Gastroesophageal sphincter (tissue), 4 donors: ENCODE measurements at places on chromosomes 7 and 10. TPM values are rescaled to one million over a fixed set of nuclear protein-coding genes. Genes with fewer than 3 reads are reported as not detected.

PDZD7 gene
- 0.54 TPM for total RNA-seq

NUTM2E gene
- 0.39 TPM for total RNA-seq

NKX2-3 gene
- not detected for total RNA-seq

GJD4 gene
- total RNA-seq: not detected

VGF gene
- 0.27 TPM for total RNA-seq

SLC26A5 gene
- not detected for total RNA-seq

STEAP1 gene
- 14.2 TPM for total RNA-seq

SPDYE6 gene
- not detected for total RNA-seq

FOXI2 gene
- 0.77 TPM for total RNA-seq

GRID2IP gene
- total RNA-seq: not detected

SFTPD gene
- total RNA-seq: 1.7 TPM

MSS51 gene
- 0.32 TPM for total RNA-seq

DNA sequence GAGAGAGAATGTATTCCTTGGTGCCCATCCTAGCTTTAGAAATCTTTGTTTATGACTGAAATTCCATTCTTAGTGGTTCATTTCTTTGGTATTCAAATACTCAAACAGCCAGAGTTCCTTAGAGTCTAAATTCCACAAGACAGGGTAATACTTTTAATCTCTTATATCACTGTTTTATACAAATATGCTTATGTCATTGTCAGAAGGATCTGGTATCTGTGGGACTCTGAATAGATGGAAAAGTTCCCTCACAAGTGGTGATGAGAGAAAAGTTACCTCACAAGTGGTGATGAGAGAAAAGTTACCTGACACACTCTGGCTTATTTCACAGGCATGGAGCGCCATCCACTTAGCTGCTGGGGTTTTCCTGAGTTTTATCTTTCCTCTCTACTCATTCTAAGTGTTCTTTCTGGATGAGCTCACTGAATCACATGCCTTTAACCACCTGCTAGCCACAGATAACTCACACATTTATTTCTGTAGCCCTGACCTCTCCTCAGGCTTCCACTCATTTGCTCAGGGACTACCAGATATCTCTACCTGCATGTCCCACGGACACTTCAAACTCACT, 784.0 kb downstream of the SUGCT start:
- ATAC-seq: peak; percentile 73

GRCh38 chr7:104267701-104268368, 60.0 kb upstream of the ORC5 start:
- ATAC-seq: no peak

DNA sequence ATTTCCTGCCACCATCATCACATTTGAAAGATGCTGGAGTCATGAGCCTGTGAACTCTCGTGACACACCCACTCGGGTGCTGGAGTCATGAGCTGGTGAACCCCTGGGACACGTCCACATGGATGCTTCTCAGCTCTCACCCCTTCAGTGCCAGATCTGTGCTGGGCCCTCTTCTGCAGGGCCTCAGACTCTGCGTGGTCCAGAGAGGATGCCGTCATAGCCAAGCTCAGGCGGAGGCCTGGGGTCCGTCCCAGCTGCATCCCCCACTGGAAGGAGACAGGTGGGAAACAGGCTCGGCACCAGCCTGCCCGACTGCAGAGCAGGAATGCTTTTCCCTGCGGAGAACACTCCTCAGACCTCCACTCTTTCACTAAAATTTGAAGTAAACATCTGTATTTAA, 156.5 kb upstream of the PPP2R2D start:
- no peak for ATAC-seq

- ATAC-seq: peak; percentile 60
Observed at GRCh38 chr7:99407872-99408378, 472 bp downstream of the PDAP1 start.

DNA sequence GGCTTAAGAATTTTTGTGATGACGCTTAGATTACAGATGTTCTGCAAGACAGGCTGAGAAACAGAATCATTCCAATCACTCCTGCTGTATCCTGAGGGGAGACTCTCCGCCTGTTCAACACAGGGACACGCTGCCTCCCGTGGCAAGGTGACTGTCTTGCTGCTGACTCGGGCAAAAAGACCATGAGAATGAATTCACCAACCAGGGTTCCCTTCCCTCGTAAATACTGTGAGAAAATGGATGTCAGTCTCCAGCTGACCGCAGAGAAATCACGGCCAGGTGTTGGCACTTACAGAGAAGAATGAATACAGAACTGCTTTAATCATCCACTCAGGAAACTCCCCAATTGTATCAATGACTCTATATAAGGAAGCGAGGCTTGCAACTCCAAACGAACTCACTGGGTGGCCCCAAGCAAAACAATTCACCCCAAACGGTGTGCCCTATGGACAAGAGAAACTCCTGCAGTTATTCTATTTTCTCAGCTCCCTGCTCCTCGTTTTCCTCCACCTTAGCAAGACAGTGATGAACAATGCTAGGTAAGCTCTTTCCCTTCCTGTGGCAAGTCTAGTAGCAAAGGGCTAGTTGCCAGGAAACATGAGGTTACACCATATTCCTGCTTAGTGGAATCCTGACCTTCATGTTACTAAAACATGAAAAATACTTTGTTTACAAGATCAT, 22.8 kb downstream of the GNA12 start:
- ATAC-seq: no peak

GRCh38 chr7:108037140-108037539, 34.2 kb upstream of the LAMB1 start:
- no peak for ATAC-seq

DNA sequence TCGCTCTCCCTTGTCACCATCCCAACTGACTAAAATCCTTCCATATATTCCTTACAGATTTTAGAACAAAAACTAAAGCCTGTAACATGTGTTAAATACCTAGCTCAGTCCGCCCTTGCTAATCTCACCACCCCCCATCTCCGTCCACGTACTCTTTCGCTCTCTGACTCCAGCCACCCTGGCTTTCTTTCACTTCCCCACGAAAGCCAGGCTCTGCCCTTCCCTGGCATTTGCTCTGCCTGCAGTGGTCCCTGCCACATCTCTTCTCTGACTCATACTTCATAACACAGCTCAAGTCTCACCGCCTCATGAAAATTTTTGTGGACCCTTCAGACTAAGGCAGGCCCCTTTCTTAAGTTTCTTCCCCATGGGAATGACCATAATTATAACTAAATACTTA, 11.7 kb upstream of the GPAM start:
- no peak for ATAC-seq

DNA sequence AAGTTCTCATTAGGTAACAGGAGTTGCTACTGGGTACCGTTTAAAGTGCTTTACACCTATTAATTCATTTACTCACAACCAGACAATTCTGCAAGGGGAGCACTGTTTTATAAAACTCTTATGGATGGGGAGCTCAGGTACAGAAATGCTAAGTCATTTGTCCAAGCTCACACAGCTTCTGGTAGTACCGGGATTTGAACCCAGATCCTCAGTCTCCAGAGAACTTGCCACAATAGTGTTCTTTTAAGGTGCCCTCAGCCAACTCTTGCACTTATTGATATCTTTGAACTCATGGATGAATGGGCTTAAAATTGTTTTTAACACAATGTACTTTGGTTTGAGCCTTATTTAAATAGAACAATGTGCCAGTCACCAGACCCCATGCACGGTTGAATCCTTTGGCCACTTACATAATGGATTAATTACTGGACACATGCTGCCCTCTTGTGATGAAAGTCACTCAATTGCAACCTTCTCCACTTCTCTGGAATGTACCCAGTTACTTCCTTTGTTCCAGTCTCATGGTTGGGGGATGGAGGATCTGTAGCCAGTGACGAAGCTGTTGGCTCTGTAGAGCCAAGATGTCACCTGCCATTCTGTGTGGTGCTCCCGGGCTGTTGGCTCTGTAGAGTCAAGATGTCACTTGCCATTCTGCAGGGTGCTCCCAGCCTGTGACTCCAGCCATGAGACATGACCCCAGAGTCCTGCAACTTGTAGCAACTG, 65.6 kb downstream of the NOD1 start:
- peak; percentile 85 for ATAC-seq

DNA sequence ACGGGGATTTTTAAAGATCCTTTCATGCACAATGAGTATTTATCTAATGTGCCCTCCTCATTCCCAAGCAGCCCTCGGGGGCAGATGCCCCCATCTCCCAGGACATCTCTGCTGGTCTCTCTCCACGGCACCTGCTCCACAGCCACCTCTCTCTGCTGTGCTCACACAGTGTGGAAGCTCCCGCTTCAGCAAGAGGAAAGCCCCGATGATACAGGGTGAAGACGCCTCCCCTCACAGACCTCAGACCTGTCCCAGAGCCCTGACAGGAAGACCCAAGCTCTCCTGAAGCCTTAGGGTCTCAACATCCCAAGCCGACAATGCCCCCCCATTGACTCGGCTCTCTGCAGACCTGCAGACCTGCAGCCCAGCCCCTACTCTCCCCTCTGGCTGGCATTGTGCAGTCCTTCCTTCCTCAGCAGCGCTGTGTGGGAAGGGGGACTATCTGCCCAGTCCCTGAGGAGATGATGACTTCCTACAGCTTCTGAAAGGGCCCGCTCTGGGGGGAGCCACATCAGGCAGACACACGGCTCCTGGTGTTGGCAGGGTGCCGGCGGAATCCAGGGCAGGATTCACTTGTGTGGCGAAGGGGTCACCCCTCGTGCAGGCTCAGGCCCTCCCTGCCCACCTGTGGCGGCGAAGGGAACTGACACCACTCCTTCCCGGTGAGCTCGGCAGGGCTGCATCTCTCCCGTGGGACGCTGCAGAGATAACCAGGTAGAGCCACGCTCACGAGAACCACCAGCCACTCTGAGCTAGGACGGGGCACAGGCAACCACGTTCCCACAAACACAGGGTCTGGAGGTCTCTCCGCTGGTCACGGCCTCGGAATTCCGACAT, 61.8 kb downstream of the PTPRN2 start:
- ATAC-seq: peak; percentile 19

DNA sequence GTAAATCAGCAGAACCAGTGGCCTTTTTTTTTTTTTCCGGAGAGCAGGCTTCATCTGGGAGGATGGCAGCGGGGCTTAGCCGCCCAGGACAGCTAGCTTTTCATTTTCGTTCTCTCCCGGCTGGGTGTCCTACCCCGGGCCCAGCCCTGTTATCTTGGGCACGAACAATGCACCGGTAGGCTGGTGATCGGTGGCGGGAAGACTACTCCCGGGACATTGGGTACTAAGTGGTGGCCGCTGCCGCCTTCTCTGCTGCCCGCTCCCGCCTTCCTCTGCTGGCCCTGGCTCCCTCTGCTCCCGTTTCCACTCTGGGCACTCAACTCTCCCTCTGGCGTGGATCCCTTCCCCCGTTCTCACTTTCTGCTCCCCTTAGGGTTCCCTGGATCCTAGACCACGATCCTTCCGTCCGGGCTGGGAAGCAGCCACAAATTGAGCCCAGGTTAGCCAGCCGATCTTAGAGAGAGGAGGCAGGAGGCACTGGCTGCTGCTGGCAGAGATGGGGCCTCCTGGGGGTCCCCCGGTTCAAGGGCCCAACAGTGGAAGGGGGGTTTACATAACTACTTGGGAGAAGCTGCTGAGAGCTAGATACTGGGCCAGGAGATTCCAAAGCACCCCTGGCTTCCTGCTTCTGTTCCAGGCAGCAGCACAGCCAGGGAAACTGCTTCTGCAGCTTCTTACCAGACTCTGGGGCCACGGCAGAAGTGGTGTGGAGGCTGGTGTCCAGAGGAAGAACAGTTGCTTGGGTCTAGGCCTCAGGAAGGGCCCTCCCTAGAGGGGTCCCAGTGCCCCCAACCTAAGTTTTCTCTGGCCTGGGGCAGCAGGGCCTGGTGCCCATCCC, 1.8 kb downstream of the TLX1 start:
- ATAC-seq: no peak

DNA sequence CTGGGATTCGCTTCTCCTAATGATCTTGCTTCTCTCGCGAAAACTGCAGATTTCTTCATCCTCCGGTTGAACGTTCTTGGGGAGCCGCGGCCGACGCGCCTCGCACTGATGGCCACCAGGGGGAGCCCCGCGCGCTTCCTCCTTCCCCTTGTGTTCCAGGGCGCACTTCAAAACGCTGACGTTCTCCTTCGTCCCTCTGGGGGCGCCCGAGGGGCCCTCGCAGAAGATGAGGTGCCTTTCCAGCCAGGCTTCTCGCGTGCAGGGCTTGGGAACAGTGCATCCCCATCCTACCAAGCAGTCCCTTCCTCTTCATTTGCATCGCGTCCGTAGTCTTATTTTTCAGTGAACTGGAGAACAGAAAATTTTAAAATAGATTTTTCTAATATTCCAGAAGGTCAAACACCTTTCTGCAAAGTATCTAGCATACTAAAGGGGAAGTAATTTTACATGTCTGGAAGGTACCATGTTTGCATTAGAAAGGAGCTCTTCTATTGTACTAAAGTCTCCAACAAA, 22.5 kb downstream of the GSTO2 start:
- ATAC-seq: peak; percentile 93

- peak; percentile 48 for ATAC-seq
Observed at GRCh38 chr10:71666639-71667386, 52.8 kb downstream of the C10orf105 start.

- no peak for ATAC-seq
Observed at GRCh38 chr10:30357806-30358205, 8.7 kb upstream of the MTPAP start.

DNA sequence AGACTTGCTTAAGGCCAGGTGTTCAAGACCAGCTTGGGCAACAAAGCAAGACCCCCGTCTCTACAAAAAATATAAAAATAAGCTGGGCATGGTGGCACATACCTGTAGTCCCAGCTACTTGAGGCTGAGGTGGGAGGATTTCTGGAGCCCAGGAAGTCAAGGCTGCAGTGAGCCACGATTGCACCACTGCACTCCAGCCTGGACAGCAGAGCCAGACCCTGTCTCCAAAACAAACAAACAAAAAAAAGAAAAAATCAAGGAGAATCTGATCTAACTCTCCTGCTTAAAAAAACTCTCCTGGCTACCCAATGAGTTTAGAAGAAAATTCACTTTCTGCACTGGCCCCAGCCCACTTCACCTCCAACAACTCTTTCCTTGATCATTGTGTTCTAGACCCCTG, 1.9 kb upstream of the KPNA7 start:
- no peak for ATAC-seq

GRCh38 chr7:4144811-4145510, 537.1 kb upstream of the FOXK1 start:
- peak; percentile 29 for ATAC-seq

- ATAC-seq: no peak
Observed at GRCh38 chr7:1062296-1063294, 18.2 kb downstream of the GPR146 start.

DNA sequence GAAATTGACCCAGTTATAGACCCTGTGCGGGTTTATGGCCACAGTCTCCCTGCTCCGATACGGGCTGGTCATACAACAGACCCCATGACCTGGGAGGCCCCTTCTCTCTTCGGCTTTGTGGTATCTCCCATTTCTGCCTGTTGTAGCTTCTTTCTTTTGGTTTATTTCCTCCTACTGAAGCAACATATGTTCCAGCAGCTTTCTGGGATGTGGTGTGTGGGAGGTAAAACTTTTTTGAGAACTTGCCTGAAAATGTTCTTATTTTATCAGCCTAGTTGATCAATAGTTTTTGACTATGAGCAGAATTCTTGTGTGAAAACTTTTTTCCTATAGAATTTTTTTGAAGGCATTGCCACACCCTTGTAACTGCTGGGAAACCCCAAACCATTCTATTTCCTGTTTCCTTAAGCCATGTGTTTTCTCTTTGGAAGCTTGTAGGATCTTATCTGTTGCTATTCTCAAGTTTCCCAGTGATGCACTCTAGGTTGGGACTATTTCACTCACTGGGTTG, 80.0 kb downstream of the DAGLB start:
- ATAC-seq: no peak

- ATAC-seq: no peak
Observed at GRCh38 chr7:80725181-80725611, 86.8 kb downstream of the CD36 start.

- no peak for ATAC-seq
Observed at GRCh38 chr7:4006687-4007086, 675.4 kb upstream of the FOXK1 start.
